ENCODE measurements at places on chromosomes 6 and 20.

GRCh38 chr6:72944660-72945059 is 280.6 kb downstream of the KHDC1L start:
- no peak overlapping the region for H3K4me3 ChIP-seq
- no peak overlapping the region for H3K27ac ChIP-seq
- H3K36me3 ChIP-seq, result no peaks in the 10 kb centered on the region
- H3K27me3 ChIP-seq, result no peaks in the 10 kb centered on the region
- no peaks in the 10 kb centered on the region for H3K4me1 ChIP-seq

DNA sequence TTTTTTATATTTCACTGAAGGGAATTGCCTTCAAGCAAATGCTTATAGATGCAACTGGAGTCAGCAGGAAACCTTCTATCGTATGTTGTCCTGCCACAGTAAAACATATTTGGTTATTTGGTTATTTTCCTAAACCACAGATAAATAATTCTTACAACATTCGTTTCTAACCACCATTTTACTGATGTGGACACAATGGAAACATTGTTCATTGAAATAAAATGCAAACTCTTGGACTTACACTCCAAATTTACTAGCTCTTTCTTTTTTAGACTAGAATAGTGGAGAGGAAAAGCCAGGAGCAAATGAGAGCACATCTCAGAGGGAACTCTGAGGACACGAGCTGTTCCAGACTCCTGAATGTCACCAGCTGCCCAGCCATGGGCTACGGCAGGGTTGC is 114.8 kb downstream of the RPS12 start:
- H3K4me3 ChIP-seq, result no peak overlapping the region
- DNase-seq, result no peak
- no peaks in the 10 kb centered on the region for H3K4me1 ChIP-seq
- H3K36me3 ChIP-seq, result no peaks in the 10 kb centered on the region
- H3K27me3 ChIP-seq, result no peaks in the 10 kb centered on the region

GRCh38 chr6:16322666-16323312 is 84.4 kb downstream of the GMPR start:
- H3K4me1 ChIP-seq, result peaks cover 35% of the 10 kb centered on the region
- H3K27ac ChIP-seq, result no peak overlapping the region
- no peaks in the 10 kb centered on the region for H3K27me3 ChIP-seq
- peak; percentile 63 for DNase-seq
- peaks cover 3% of the 10 kb centered on the region for H3K36me3 ChIP-seq

DNA sequence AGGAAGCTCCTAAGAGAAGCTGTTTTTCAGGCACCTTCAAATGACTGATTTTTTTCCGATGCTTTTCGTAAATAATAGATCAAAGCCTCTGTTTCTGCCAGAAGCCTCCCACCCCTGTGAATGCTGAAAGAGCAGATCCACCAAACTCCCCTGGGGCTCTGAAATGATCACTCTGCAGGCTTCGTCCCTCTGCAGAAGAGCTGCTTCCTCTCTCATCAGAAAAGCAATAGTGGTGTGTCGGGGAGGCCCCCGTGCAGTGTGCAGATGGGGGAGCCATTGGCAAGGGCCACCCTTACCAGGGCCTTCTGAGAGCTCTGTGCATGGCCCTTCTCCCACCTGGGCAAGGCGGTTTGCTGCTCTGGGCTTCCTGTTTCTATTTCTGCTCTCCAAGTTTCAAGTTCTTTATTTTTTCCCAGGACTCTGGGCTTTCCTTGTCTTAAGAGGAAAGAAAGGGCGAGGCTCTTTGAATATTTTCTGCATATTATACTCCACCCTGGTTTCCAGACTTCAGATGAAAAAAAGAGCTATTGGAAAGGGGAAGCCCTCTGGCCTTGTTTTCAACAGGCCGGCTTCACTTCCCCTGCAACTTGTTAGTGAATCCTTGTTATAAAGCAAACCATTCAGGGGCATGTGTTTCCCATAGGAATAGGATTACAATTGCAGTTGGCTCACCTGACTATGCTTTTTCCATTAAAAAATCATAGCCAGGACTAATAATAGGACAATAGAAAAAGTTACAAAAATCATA is 155.2 kb downstream of the TTLL2 start:
- H3K27ac ChIP-seq, result no peak overlapping the region
- no peaks in the 10 kb centered on the region for H3K4me1 ChIP-seq
- H3K27me3 ChIP-seq, result no peaks in the 10 kb centered on the region
- no peak for DNase-seq
- H3K36me3 ChIP-seq, result no peaks in the 10 kb centered on the region

GRCh38 chr20:4569865-4570264 is 151.8 kb upstream of the PRND start:
- no peak overlapping the region for H3K27ac ChIP-seq
- H3K4me1 ChIP-seq, result no peaks in the 10 kb centered on the region
- H3K27me3 ChIP-seq, result no peaks in the 10 kb centered on the region
- no peaks in the 10 kb centered on the region for H3K36me3 ChIP-seq
- H3K4me3 ChIP-seq, result no peak overlapping the region
- no peak for DNase-seq

GRCh38 chr6:44624936-44625573 is 237.5 kb downstream of the CDC5L start:
- no peak overlapping the region for H3K27ac ChIP-seq
- no peaks in the 10 kb centered on the region for H3K36me3 ChIP-seq
- no peak for DNase-seq
- H3K4me3 ChIP-seq, result no peak overlapping the region

- H3K27ac ChIP-seq, result no peak overlapping the region
- H3K36me3 ChIP-seq, result no peaks in the 10 kb centered on the region
- H3K4me3 ChIP-seq, result no peak overlapping the region
- H3K4me1 ChIP-seq, result no peaks in the 10 kb centered on the region
- H3K27me3 ChIP-seq, result no peaks in the 10 kb centered on the region
Observed at GRCh38 chr20:15188415-15188814, 851.0 kb upstream of the FLRT3 start.

- no peak for DNase-seq
- no peak overlapping the region for H3K4me3 ChIP-seq
- H3K4me1 ChIP-seq, result no peaks in the 10 kb centered on the region
- H3K36me3 ChIP-seq, result no peaks in the 10 kb centered on the region
Observed at GRCh38 chr20:23684261-23684660, 4.6 kb downstream of the CST4 start.

DNA sequence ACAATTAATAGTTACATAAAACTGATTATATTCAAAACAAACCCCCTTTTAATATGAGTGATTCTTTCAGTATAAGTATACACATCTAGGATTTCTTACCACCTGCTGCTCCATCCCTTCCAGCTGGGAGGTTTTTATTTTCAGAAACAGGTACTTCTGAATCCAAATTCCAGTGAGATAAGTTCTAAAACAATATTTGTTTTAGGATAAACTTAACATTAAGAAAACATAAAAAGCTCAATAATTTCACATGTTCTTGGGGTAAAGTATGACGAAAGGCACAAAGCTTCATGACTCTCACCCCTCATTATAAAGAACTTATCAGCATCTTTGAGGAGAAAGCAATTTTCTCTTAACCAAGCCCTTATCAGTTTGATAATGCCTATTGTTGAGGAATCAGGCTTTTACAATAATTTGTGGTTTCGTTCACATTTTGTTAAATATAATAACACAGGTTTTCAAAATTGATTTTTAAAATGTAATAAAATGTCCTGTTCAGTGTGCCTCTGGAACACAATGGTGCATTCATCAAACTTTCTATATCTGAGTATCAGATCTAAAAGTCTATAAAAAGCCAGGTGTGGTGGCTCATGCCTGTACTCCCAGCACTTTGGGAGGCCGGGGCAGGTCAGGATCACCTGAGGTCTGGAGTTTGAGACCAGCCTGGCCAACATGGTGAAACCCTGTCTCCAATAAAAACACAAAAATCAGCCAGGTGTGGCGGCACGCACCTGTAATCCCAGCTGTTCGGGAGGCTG is 4.3 kb downstream of the FAM217A start:
- no peaks in the 10 kb centered on the region for H3K36me3 ChIP-seq
- DNase-seq, result no peak
- H3K27ac ChIP-seq, result no peak overlapping the region
- no peak overlapping the region for H3K4me3 ChIP-seq

DNA sequence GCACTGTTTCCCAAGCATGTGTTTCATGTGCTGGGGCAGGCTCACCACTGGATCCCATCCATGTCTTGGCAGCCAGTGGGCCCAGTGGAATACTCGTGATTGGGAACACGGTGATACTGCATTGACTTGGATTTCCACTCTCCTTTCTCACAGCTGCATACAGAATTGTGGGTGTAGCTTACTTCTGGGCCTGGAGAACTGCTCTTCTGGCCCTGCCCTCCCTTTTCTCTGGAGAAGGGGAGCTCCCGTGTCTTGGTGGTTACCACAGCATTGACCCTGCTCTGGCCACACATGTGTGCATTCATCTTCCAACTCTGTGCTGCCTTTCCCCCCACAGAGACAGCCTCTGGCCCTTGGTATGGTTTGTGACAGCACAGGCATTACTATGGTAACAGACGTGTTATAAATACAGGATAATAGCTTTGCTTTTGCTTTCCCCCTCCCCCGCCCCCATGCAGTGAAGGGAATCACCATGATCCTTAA is 21.6 kb downstream of the SOBP start:
- DNase-seq, result no peak
- H3K4me1 ChIP-seq, result no peaks in the 10 kb centered on the region
- H3K27ac ChIP-seq, result no peak overlapping the region
- H3K27me3 ChIP-seq, result no peaks in the 10 kb centered on the region
- no peak overlapping the region for H3K4me3 ChIP-seq
- H3K36me3 ChIP-seq, result peaks cover 33% of the 10 kb centered on the region

GRCh38 chr6:7073821-7074525 is 33.8 kb upstream of the RREB1 start:
- no peak for DNase-seq
- H3K4me1 ChIP-seq, result no peaks in the 10 kb centered on the region
- no peak overlapping the region for H3K4me3 ChIP-seq

GRCh38 chr6:53067849-53068361 is 2.7 kb downstream of the FBXO9 start:
- H3K4me3 ChIP-seq, result no peak overlapping the region
- H3K27ac ChIP-seq, result no peak overlapping the region
- H3K27me3 ChIP-seq, result no peaks in the 10 kb centered on the region
- no peak for DNase-seq
- H3K36me3 ChIP-seq, result peaks cover 21% of the 10 kb centered on the region
- peaks cover 24% of the 10 kb centered on the region for H3K4me1 ChIP-seq

DNA sequence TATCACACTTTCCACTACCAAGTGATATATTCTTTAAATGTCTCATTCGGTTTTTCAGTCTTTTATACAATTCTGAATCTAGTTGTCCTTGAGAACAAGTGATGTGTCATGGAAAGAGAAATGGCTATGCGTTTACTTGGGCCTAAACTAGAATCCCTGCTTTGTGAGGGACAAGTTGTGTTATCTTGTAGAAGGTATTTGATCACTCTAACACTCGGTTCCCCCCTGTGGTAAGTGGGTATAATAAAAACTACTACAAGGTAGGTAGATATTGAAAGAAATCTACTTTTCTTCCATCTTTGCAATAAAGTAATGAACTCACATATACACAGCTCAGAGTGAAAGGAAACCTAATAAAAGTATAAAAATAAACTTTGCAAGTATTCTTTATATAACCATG is 108.9 kb downstream of the MANEA start:
- H3K36me3 ChIP-seq, result no peaks in the 10 kb centered on the region
- no peak for DNase-seq
- H3K4me1 ChIP-seq, result no peaks in the 10 kb centered on the region
- no peak overlapping the region for H3K27ac ChIP-seq
- no peak overlapping the region for H3K4me3 ChIP-seq
- H3K27me3 ChIP-seq, result no peaks in the 10 kb centered on the region

DNA sequence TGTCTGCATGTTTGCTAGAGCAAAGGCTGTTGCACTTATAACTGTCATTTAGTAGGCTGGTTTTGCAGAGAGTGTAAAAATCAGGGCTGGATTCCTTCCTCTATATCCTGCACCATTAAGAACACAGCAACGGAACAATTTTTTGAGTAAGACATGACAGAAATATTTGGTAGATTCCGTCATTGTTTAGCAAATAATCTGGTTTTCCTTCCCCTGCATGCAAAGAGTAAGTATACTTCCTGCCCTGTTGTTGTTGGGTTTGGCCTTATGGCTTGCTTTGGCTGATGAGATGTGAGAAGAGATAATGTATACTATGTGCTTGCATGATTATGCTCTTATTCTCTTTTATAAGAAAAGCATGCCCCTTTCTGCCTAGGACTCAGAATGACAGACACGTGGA is 23.8 kb downstream of the MANEA start:
- no peaks in the 10 kb centered on the region for H3K4me1 ChIP-seq
- H3K27ac ChIP-seq, result no peak overlapping the region
- H3K27me3 ChIP-seq, result no peaks in the 10 kb centered on the region
- H3K36me3 ChIP-seq, result peaks cover 16% of the 10 kb centered on the region
- DNase-seq, result no peak

- no peak overlapping the region for H3K4me3 ChIP-seq
- H3K36me3 ChIP-seq, result no peaks in the 10 kb centered on the region
- peaks cover 9% of the 10 kb centered on the region for H3K27me3 ChIP-seq
- H3K27ac ChIP-seq, result no peak overlapping the region
- no peak for DNase-seq
Observed at GRCh38 chr6:109999740-110000139, 21.6 kb downstream of the GPR6 start.

- no peak for DNase-seq
- H3K4me3 ChIP-seq, result no peak overlapping the region
- H3K4me1 ChIP-seq, result no peaks in the 10 kb centered on the region
- no peak overlapping the region for H3K27ac ChIP-seq
- no peaks in the 10 kb centered on the region for H3K27me3 ChIP-seq
Observed at GRCh38 chr6:48671505-48671904, 560.5 kb upstream of the PTCHD4 start.

- no peak for DNase-seq
- peaks cover 93% of the 10 kb centered on the region for H3K36me3 ChIP-seq
- H3K27ac ChIP-seq, result no peak overlapping the region
- no peak overlapping the region for H3K4me3 ChIP-seq
- H3K4me1 ChIP-seq, result no peaks in the 10 kb centered on the region
Observed at GRCh38 chr6:89694428-89694827, 55.9 kb upstream of the LYRM2 start.

- H3K27ac ChIP-seq, result no peak overlapping the region
- no peak for DNase-seq
- H3K4me1 ChIP-seq, result no peaks in the 10 kb centered on the region
- no peaks in the 10 kb centered on the region for H3K27me3 ChIP-seq
Observed at GRCh38 chr6:38034274-38034914, 214.9 kb downstream of the ZFAND3 start.

GRCh38 chr20:15564981-15565380 is 1008.3 kb downstream of the KIF16B start:
- no peak for DNase-seq
- H3K4me3 ChIP-seq, result no peak overlapping the region
- H3K27me3 ChIP-seq, result no peaks in the 10 kb centered on the region
- no peak overlapping the region for H3K27ac ChIP-seq

DNA sequence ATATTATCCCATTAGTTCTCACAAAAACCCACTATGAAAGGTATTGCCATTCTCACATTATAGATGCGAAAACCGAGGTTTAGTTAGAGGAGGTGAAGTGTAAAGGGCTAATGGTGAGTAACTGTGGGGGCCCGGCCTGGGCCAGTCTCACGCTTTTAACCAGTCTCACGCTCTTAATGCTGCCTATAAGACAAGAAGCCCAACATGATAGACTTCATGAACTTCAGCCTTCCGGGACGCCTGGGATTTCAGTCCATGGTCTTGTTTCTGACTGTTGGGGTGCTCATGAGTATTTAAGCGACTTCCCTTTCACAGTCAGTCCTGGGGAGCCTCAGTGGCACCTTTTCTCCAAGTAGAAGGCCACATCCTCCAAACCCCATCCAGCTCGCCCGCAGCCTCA is 31.7 kb downstream of the AGPAT4 start:
- no peak for DNase-seq
- no peaks in the 10 kb centered on the region for H3K27me3 ChIP-seq
- H3K27ac ChIP-seq, result no peak overlapping the region
- no peaks in the 10 kb centered on the region for H3K36me3 ChIP-seq
- H3K4me3 ChIP-seq, result no peak overlapping the region
- no peaks in the 10 kb centered on the region for H3K4me1 ChIP-seq

GRCh38 chr6:124753001-124753400 is 209.2 kb upstream of the RNF217 start:
- no peaks in the 10 kb centered on the region for H3K36me3 ChIP-seq
- no peaks in the 10 kb centered on the region for H3K27me3 ChIP-seq
- no peak for DNase-seq
- no peak overlapping the region for H3K27ac ChIP-seq
- no peaks in the 10 kb centered on the region for H3K4me1 ChIP-seq
